Osteocyte (in vitro differentiated cells): ENCODE measurements at places on chromosomes 7 and 10. TPM values are rescaled to one million over a fixed set of nuclear protein-coding genes. Genes with fewer than 3 reads are reported as not detected.

ADIRF gene
- total RNA-seq: not detected in 2 replicates

BTRC gene
- total RNA-seq: 28.9 and 30.1 TPM in 2 replicates

PYROXD2 gene
- total RNA-seq: 4.6 and 4.8 TPM in 2 replicates

ARHGEF5 gene
- 4.1 and 7.4 TPM in 2 replicates for total RNA-seq

TSPAN15 gene
- total RNA-seq: 0.94 TPM in 1 of 2 replicates, not detected in the other

ANKRD1 gene
- total RNA-seq: 4.9 and 5.8 TPM in 2 replicates

NEUROG3 gene
- total RNA-seq: not detected in 2 replicates

SNX8 gene
- 41.5 and 51.2 TPM in 2 replicates for total RNA-seq

PARP12 gene
- 26.9 and 27.5 TPM in 2 replicates for total RNA-seq

CUZD1 gene
- total RNA-seq: 0.30 and 0.81 TPM in 2 replicates

DENND2A gene
- total RNA-seq: 53.3 and 56.6 TPM in 2 replicates

CPN1 gene
- not detected in 2 replicates for total RNA-seq

SFXN3 gene
- 78.3 and 81.0 TPM in 2 replicates for total RNA-seq

AGR2 gene
- not detected in 2 replicates for total RNA-seq

ANKRD7 gene
- total RNA-seq: not detected in 2 replicates

IRF5 gene
- 0.24 TPM in 1 of 2 replicates, not detected in the other for total RNA-seq

CPVL gene
- 2.0 and 2.4 TPM in 2 replicates for total RNA-seq

TBX20 gene
- total RNA-seq: not detected in 2 replicates

MYL10 gene
- total RNA-seq: 0.52 TPM in 1 of 2 replicates, not detected in the other

SVOPL gene
- not detected in 2 replicates for total RNA-seq

CYP51A1 gene
- 49.2 and 50.2 TPM in 2 replicates for total RNA-seq

TRIM50 gene
- not detected in 2 replicates for total RNA-seq

GIMAP6 gene
- total RNA-seq: not detected in 2 replicates

UNC5B gene
- 13.0 and 13.1 TPM in 2 replicates for total RNA-seq

NODAL gene
- not detected in 2 replicates for total RNA-seq

PRKG1 gene
- 10.5 and 10.8 TPM in 2 replicates for total RNA-seq

PDCD11 gene
- total RNA-seq: 32.6 and 35.3 TPM in 2 replicates

AKR1E2 gene
- total RNA-seq: 1.7 and 2.5 TPM in 2 replicates

SAMD9L gene
- 16.8 and 17.6 TPM in 2 replicates for total RNA-seq

PDAP1 gene
- 107 and 116 TPM in 2 replicates for total RNA-seq

CDC14C gene
- not detected in 2 replicates for total RNA-seq

LIPK gene
- total RNA-seq: not detected in 2 replicates

CYP2W1 gene
- total RNA-seq: not detected in 2 replicates

EPDR1 gene
- 14.6 and 16.6 TPM in 2 replicates for total RNA-seq

EBF3 gene
- 0.59 and 0.63 TPM in 2 replicates for total RNA-seq

PILRA gene
- 1.8 and 2.5 TPM in 2 replicates for total RNA-seq

CFAP46 gene
- 0.50 and 0.56 TPM in 2 replicates for total RNA-seq

INA gene
- 2.4 and 2.5 TPM in 2 replicates for total RNA-seq

PTPRN2 gene
- 0.50 and 0.59 TPM in 2 replicates for total RNA-seq
